CD4-positive, alpha-beta T cell treated with Interleukin-4 for 4 hours (primary cell): ENCODE measurements at places on chromosomes 6 and 20.

DNA sequence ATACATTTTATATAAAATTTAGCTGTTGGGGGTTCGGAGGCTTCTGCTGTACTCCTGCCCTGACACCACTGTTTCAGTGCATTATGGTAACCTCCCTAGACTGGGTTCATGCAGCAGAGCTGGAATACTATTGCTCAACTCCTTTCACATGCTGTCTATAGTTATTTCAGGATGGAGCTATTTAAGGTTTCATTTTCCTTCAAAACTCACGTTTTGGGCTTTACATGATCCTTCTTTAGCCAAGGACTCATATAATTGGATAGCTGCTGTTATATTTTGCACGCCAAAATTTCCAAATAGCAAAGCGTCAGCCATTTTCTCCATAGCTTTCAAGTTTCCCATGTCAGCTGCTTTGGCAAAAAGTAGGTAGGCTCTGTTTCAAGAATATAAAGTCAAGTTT is 76.8 kb downstream of the SEL1L2 start:
- no peak for DNase-seq

DNA sequence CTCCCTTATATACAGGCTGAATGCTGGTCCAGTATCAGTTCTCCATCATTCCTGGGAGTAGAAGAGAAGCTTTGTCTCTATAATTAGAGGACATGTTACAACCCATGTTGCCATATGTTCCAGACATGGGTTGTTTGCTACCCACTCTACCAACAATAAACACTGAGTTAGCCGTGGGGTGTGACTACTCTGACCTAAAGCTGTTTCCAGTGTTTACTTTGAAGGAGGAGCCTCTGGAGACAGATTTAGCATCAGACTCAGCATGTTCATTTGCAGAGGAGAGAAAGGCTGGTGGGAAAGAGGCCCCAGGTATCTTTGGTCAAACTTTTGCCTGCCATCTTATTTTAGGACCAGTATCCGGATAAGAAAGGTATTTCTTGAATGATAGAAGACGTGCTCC is 157.9 kb upstream of the SNX9 start:
- no peak for DNase-seq

- no peak for DNase-seq
Measured at GRCh38 chr20:8645326-8645725, 423.6 kb upstream of the PLCB4 start.

DNA sequence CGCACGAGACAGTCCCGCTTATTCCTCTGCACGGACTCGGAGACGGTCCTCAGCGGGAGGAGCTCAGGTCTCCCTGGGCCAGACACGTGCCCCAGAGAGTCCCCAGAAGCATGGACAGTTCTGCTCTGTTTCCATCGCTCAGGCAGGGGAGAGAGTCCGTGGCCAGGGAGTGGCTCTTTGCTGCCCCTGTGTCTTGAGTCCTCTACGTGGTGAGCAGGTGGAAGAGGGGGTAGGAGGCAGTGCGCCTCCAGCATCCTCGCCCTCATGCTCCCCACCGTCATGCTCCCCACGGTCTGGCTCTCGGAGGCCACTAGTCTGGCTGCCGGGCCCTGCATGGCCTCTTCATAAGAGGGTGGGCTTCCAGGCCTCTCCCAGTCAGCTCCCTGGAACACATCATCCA is 8.9 kb downstream of the TAGAP start:
- DNase-seq, result no peak

DNA sequence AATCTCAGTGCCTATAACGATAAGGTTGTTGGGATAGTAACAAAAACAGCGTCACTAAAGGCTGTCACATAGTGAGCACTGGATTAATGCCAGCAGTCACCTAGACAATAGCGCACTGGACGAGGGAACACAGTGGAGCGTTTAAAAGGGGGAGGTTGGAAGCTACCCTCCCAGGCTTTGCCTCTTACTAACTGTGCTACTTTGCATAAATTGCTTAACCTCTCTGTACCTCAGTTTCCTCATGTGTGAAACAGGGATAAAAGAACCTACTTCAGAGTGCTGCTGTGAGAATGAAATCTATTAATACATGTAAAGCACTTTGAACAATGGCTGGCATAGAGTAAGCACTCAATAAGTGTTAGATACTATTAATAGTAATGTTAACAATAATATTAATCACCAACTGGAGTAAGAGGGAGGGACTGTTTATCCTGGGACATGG is 10.5 kb downstream of the BCL2L1 start:
- DNase-seq, result no peak

DNA sequence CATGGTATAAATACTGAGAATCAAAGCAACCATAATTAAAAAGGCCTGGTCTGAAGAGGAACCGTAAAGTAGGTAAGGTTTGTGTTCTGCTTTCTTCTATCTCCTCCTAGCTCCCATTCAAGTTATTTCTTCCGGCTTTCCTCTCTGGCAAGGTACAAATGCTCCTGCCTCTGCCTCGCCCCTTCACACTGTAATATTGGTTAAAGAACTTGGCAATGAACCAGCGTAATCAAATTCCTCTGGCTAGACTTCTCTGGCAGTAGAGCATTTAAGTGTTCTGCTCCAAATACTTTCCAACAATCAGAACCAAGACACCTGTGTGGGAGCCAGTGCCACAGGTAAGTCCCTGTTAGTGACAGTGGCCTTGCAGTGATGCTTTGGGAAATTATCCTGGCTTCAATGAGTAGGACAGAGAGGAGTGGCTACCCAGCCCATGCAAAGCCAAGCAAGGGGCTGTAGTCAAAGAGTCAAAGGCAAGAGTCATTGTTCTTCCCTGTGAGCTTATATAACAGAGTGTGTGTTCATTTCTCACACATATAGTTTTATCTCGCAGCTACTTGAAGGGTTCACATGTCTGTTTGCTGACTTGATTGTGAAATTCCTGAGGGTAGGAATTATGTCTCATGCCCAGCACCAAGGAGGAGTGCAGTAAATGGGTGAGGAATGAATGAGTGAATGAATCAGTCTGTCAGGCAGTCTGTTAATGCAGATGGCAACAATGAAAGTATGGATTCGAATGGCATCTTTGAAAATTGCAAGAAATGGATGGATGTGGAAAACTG is 329.3 kb downstream of the NRN1 start:
- DNase-seq, result no peak
